Posterior cingulate gyrus (tissue), 11 donors: ENCODE measurements at places on chromosomes 6 and 20.

DNA sequence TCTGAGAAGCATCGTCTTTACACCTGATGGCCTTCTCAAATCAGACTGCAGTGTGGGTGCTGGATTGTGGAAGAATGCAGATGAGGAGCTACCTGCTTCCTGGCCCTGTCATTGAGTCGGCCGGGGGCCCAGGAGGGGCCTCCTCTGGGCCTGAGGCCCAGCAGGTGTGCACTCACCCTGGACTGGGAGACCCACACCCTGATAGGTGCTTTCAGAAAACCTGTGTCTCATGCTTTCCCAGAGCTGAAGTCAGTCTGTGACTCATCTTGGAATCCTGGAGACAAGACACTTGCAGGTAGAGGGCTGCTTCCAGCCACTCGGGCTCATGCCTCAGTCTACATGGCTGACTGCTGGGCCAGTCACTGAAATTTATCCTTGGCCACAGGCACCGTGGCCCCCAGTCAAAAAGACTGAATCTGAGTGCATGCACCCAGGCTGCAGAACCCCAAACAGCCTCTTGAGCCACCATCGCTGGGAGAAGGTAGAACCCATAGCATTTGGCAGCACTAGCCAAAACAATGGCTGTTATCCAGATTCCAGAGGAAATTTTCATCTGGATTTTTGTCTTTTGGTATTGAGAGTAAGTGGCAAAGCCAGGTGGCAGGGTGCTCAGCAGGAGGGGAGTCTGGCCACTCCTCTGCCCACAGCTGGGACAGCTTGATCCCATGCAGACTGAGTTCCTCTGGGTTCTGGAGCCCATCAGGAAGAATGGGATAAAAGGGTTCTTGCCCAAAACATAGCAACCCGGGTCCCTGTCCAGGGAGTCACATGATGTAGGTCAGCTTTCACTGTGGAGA is 182.0 kb upstream of the CST7 start:
- no peak for DNase-seq

DNA sequence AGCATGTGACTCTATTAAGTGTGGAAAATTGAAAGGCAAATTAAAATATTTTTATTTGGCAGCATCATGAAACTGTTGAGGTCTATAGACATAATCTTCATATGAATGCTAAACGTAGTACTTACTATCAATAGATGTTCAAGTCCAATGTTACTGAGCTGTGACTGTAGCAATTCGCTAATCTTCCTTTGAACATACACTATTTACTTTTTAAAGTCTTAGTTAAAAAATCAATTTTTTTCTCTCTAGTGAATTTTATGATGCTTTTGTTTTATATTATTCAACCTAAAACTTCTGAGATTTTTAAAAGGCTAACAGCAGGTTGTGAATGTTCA is 85.2 kb upstream of the ELOVL5 start:
- DNase-seq, result no peak

DNA sequence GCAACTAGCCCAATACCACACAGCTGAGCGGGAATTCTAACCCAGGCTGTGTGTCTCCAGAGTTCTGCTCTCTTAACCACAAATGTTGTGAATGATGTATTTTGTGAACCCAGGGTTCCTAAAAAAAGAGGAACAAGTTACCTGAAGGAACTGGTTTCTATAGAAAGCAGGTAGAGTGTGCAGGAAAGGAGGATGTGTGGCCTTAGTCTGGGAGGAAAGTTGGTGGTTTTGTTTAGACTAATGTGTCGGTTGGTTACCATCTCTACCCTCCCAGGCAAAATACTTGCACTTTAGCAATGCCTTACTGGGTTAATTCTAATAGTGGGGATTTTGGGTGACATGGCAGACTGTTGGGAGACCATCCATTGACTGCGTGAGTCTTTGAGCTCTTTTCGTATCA is 143.3 kb downstream of the SCP2D1 start:
- DNase-seq, result no peak

DNA sequence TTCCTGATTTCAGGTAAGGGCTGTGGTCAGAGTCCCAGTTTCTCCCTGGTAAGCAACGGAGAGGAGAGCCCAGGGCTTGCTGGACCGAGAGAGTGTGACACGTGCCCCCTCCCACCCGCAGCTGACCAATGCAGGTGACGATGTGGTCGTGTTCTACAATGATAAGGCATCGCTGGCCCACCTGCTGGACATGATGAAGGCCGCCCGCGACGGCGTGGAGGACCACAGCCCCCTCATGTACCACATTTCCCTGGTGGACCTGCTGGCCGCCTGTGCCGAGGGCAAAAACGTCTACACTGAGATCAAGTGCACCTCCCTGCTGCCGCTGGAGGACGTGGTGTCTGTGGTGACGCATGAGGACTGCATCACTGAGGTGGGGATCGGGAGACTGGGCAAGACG is 31.7 kb downstream of the UQCC2 start:
- no peak for DNase-seq

DNA sequence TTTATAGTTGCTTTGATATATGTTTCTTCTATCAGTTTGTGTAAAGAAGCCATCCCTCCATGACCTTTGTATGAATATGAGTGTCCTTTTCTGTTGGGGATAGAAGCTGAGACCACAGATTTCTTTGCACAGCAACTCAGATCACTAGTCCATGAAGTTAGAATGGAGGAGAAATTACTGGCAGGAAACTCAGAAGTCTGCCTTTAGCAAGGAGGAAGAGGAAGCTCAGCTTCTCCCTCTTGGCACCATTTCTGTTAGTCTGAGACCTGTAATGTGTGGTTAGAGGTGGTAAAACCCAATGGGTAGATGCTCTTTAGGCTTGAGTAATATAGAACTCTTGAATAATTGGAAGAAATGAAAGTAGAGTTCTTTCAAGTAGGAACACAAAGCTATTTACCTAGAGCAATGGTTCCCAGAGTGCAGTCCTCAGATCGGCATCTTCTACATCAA is 995.3 kb upstream of the FLRT3 start:
- DNase-seq, result no peak

GRCh38 chr6:99613409-99613704 is 6.7 kb downstream of the PRDM13 start:
- DNase-seq, result no peak

DNA sequence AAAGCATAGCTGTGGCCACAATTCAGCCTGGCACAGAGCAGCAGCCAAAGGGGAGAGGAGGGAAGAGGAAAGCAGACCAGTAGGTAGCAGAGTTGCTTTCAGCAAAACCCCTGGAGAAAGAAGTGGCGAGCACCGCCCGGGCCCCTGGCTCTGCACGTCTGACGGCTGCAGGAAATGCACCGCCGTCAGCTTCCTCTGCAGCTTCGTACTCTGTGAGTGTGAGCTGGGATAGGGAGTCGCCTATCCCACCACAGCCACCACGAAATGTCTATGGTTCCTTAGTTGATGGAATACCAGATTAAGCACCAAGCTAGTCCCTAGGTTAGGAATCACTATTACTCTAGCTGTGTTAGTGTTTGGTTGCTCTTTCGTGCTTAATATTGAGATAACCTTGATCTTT is 79.9 kb upstream of the NAA20 start:
- no peak for DNase-seq

DNA sequence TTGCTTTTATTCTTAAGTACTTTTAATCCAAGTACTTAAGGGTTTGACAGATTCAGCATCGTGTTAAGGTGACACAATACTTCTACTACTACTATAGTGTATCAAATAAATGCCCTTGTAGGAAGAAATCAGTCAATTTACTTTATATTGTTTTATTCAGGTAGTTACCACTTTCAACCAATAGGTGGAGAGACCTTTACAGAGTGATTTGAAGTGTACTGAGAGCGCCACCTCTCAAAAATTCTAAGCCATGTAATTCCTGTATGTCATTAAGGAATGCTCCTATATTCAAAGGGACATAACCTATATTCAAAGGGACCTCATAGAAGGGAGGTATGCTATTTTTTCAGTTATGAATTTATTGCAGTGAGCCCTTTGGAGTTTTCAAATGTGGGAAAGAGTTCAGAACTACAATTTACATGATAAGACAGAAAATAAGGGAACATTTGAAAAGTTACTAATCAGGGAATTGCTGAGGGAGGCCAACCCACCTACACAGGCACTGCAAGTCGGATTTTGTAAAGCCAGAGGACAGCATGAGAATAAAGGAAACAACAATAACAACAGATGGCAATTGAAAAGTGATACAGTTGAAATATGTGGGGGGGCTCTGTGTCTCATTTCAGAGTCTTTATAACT is 955.6 kb downstream of the TBC1D32 start:
- DNase-seq, result no peak

- no peak for DNase-seq
These were observed 157.8 kb downstream of the SLC22A3 start for GRCh38 chr6:160505970-160506369.

DNA sequence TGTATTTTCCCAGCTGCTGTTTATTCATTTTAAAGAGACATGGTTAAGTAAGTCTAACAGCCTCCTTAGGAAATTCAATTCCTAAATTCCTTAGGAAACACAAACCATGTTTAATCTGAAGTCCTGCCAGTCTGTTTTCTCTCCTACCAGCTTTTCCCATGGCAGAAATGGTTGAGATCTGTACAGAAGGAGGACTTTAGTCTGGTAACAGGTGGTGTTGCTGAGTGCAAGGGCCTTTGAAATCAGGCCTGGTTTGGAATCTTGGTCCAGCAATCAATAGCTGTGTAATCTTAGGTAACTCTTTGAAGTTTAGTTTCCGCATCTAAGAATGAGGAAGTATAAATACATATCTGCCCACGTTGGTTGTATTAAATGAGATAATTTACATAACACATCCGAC is 232.5 kb downstream of the LAMA2 start:
- no peak for DNase-seq

GRCh38 chr6:109498052-109498451 is 15.0 kb upstream of the ZBTB24 start:
- no peak for DNase-seq

GRCh38 chr6:4797587-4797986 is 21.4 kb downstream of the CDYL start:
- DNase-seq, result no peak

DNA sequence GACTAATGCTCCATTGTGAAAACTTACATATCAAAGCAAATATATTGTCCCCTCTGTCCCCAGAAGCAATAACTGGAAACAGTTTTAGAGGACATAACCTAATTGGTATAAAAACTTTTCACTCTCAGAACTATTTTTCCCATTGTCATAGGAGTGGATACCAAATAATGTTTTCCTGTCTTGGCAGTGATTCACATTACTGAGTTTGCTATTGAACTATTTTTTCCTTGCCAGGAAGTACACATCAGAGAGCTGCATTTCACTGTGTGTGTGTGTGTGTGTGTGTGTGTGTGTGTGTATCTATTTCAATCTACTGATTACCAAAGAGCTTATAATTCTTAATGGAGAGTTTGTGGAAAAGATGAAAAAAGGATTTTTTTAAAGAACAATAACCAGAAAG is 45.4 kb downstream of the AKAP12 start:
- DNase-seq, result no peak

- DNase-seq, result no peak
These were observed 40.5 kb upstream of the POU5F1 start for GRCh38 chr6:31210741-31211532.

DNA sequence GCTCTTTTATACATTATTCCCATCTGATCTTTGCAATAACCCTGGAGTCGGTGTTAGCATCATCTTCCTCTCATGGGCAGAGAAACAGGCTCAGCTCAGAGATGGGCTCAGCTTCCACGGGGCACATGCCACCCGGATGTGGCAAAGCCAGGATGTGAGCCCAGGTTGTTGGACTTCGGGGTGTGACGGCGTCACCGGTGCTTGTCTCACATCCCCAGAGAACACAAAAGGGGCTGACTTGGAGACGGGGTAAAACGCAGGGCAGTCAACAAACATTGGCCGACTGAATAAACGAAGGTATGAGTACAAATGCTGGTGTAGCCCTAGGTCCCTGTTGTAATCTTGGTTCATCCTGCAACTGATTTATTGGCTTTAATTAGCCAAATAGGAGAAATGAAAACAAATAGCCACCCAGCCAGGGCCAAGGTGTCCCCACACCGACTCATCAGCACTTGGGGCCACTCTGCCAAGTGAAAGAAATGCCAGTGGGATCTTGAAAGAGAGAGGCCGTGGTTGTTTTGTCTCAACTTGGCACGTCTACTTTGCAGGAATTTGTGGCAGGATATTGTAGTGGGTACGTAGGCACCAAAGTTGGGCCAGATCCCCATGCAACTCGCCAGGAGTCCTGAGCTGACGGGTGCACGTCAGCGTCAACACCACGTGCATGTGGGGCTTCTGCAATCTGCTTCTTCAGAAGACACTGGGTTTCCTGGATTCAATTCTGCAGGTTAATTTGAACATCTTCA is 42.8 kb downstream of the APCDD1L start:
- no peak for DNase-seq

- DNase-seq, result no peak
These were observed 56.7 kb downstream of the ARHGAP18 start for GRCh38 chr6:129653229-129653628.

DNA sequence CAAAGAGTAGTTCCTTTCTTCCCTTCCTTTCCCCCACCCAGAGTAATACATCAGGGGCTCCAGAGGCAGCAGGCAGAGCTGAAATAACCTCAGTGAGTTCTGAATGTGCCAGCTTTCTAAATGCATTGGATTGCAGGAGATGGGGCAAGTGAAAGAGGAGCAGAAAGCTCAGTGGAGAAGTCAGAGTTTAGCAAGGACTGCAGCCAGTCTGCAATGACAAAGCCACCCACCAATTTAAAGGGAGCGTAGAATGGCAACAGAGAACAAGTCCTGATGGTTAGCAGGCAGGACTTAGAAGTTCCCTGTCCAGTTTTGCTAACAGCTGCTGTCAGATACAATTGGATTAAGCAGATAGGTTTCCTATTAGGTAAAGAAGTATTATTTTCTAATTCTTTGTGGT is 203.4 kb upstream of the RIN2 start:
- no peak for DNase-seq

DNA sequence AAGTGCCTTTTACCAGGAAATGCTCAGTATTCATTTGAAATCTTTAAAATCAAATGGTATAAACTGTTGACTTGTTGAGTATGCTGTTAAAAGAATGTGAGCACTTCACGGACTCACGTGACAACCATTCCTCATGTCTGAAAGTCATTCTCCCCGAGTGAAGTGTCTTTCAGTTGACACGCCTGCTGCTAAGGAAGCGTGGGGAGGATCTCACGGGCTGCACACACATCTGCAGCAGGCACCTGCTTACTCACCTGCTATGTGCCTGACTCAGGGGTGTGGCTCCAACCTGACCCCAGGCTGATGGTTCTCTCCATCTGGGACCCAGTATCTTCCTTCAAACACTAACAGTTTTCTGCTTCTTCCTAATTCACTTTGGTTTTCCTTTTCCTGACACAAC is 32.7 kb downstream of the WDR27 start:
- no peak for DNase-seq
